Activated CD4-positive, alpha-beta T cell treated with anti-CD3 and anti-CD28 coated beads, Interleukin-10, Interleukin-2, amounts not matched to agents 100 ng/mL and 50 ng/mL, durations not matched to agents 16 hours and 8 hours (primary cell): ENCODE measurements at places on chromosomes 5 and 9.

- DNase-seq = peak; percentile 77
Measured at GRCh38 chr9:33287087-33287490, 3.2 kb upstream of the NFX1 start.

- DNase-seq = peak; percentile 67
Measured at GRCh38 chr9:75911390-75911789, 20.9 kb downstream of the PCSK5 start.

DNA sequence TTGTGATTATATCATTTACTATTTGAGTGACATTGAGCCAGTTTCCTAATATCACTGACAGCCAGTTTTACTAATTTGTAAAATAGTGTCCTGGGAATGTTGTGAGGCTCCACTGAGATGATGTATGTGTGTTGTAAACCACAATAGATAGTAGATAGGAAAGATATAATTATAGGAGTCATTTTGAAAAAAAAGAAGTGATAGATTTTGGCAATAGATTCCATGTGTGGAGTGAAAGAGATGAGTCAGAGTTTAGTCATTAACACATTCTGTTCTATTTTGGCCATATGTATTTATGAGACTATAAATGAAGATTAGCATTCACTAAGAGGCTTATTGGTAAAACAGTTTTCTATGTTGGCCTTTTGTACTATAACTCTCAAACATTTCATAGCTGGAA is 388.2 kb downstream of the FAM170A start:
- DNase-seq = no peak

DNA sequence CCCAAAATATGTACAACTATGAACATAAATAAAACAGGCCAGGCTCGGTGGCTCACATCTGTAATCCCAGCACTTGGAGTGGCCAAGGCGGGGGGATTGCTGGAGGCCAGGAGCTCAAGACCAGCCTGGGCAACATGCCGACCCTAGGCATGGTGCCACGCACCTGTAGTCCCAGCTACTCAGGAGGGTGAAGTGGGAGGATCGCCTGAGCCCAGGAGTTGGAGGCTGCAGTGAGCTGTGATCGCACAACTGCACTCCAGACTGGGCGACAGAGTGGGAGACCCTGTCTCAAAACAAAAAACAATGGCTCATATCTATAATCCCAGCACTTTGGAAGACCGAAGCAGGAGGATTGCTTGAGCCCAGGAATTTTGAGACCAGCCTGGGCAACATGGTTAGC is 1.5 kb downstream of the HAUS6 start:
- DNase-seq = no peak

DNA sequence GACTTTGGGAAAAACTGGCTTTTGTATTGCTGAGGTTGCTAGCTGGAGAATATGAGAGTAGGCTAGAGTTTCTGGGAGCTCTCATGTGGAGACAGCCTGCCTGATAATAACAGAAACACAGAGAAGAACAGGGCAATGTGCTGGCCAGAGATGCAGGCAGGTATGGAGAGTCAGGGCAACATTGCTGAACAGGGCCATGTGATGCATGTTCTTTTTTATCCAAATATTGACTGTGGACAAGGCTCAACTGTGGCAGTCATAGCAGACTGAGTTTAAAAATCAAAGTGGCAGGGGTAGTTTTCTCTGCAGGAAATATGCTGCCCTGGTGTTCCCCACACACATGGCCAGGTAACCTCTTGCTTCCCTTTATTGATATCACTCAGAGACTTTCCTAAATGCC is 381.1 kb downstream of the RASEF start:
- no peak for DNase-seq

DNA sequence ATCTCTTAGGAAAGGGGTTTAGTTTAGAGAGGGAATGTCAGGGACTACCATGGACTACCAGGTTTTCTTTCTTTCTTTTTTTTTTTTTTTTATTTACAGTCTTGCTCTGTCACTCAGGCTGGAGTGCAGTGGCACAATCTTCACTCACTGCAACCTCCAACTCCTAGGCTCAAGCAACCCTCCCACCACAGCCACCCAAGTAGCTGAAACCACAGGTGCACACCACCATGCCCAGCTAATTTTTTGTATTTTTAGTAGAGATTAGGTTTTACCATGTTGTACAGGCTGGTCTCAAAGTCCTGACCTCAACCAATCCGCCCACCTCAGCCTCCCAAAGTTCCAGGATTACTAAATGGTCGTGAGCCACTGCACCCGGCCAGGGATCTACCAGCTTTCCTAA is 572.7 kb downstream of the CAAP1 start:
- no peak for DNase-seq

DNA sequence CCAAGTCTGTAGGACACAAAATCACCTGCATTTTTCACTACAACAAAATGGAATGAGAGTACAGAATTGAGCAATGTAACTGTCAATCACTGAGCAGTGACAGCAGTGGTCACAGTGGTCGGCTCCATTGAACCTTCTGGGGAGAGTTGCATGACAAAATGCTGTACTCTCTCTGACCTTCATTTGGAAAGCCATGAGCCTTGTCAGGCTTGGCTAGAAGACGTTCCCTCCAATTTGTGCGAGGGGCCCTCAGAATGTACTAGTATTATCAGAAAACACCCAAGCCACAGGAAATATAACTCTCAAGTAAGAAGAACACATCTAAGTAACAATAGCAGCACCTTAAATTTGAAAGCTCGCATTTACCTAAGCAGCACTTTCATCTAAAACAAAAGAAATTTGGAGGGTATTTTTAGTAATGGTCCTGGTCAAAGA is 425.6 kb upstream of the MEF2C start:
- no peak for DNase-seq

GRCh38 chr5:124054564-124054963 is 542.6 kb downstream of the CSNK1G3 start:
- no peak for DNase-seq

DNA sequence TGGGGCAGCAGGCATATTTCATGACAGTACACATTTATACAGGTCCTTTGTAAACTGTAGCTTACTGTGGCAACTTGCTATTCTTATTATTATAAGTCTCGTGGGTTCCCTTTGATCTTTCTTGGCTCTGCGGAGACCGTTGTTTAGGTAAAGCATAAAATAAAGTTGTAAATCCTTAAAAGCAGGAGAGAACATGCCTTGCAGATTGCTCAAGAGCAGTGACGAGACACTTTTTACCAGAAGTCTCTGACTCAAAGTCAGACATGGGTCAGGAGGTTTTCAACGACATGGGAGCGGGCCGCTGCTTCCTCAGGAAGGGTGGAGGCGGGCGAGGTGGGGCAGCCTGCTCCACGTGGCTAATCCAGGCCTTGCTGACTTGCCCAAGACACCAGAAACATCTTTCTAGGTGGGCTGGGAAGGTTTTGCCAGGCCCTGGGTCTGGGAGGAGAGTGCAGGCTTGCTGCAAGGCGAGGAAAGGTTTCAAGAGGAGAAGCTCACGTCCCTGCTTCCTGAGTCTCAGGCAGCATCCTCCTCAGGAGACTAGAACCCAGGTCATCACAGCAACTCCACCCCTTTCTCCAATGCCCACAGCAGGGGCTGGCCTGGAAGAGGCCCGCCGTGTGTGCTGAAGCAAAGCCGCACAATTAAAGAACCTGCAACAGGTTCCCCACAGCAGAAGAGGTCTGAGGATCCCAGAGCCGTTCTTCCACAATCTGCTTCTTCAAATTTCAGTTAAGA is 6.5 kb downstream of the TBC1D2 start:
- peak; percentile 61 for DNase-seq

DNA sequence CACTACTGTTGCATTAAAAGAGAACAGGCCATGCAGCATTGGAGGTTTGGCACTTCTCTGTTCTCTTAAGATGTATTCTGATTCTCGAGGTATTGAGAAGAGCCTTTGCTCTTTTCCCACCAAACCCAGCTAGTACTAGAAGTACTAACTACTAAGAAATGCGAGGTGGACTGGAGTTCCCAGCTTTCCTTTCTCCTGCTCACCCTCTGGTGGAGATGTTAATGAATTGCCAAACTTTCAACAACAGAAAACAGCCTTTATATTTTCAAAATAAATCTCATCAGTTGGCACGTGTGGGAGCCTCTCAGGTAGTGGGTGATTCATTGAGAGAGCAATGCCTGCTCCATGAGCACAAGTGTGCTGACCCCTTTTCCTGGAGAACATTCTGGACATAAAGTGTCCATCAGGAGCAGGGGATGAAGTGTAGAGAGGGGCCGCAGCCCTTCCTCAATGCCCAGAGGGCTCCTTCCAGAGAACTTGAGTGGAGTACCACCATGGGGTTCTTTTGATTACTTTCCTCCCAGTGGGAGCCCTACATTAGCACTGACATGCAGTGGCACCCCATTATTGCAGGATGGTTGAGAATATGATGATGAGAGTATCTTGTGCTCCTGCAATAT is 45.7 kb downstream of the TMEM174 start:
- DNase-seq = no peak

GRCh38 chr9:128629136-128629535 is 27.5 kb downstream of the DYNC2I2 start:
- no peak for DNase-seq

DNA sequence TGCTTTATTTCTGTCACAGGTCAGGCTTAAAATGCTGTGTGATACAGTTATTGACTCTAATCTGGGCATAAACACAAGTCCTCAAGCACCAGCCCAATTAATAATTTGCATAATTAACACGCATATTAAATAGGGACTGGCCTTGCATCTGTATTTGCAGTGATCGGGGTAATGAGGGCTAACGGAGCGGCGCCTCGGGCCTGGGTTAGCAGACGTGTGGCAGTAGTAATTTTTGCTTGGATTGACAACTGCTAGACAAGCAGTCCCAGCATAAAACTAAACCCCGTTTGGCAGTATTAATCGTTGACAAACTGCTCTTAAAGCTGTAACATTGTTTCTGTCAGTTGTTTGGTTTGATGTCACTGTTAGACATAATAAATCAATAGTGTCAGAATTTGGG is 109.2 kb downstream of the PBX3 start:
- DNase-seq = no peak

GRCh38 chr5:35804201-35804653 is 52.5 kb upstream of the IL7R start:
- no peak for DNase-seq

DNA sequence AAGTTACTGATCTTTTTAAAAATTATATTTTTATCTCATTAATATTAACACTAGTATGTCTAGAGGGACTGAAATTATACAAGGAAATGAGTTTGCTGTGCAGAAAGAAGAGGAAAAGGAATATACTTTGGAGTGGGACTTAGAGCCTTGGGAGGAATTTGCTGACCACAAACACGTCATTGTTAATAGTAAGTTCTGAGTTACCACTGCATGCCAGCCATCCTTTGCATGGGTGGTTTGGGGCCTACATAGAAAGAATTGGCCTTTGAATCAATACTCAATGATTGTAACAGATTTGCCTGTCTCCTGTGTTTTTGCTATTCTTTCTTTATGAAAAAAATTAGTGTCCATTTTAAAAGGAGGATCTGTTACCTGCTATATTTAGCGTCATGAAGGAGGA is 232.6 kb upstream of the TNC start:
- DNase-seq = no peak
